ENCODE measurements at places on chromosomes 12 and 14.

GRCh38 chr12:84572196-84572595 lies 340.4 kb downstream of the SLC6A15 start:
- no peak for DNase-seq

DNA sequence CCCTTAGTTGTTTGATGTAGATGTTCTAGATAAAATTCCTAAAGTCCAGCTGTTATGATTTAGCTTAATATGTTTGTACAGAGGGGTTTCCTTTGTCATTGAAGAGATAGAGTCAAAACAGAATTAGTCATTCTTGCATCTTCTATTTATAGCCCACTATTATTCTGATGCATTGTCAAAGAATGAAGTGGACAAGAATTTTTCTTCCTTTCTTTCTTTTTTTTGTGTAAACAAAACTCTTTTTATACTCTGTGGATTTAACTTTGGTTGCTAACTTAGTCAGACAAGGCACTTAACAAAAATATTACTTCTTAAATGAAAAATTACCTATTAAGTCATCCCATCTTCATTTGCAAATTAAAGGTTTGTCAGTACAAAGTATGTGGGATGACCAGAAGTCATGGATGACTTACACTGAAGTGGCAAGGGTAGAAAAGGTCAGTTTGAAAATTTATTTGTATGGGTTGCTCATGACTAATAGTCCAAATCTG lies 215.6 kb upstream of the DDHD1 start:
- DNase-seq, result no peak

- no peak for DNase-seq
Measured at GRCh38 chr12:109580272-109580671, 6.7 kb downstream of the MVK start.

DNA sequence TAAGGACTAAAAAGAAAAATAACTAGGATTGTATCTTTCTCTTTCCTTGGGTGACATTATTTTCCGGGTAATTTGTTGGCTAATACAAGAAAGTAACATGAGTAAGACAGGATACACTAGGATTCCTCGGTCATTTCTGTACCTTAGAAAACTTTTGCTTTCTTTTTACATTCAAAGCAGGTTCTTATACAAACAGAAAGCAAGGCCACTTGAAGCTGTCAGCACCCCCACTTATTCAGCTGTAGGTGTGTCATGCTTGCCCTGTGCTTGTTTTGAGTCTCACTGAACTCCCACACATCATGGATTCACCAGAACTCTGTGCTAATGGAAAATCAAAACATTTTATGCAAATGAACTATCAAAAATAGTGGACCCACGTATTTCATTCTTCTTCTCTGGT lies 266.8 kb upstream of the CLEC14A start:
- no peak for DNase-seq

- DNase-seq, result no peak
Measured at GRCh38 chr14:68359022-68359836, 433.6 kb downstream of the ZFP36L1 start.

DNA sequence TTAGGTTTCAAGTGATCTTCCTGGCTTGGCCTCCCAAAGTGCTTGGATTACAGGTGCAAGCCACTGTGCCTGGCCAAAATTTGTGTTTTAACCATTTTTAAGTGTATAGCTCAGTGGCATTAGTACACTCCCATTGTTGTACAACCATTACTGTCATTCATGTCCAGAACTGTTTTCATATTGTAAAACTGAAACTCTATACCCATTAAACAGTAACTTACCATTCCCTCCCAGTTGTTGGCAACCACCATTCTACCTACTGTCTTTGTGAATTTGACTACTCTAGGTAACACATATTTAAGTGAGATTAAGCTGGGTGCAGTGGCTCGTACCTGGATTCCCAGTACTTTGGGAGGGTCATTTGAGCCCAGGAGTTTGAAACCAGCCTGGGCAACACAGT lies 67.3 kb upstream of the KCNH3 start:
- DNase-seq, result no peak

DNA sequence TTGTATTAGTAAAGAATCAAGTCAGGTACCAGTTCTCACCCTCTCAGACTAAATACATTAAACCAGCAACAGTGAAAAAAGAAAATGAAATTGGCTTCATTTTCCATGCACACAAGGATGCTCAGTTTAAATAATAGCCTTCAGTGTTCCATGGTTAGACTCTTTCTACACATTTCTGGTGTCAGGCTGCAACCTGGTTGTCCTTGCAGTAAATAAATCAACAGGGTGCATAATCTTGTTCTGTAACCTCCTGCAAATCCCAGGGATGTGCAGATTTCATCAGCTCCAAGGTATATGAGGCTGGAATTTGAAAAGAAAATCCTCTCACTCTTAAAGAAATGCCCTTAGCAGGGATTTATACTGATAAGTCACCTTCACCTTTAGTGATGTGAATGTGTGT lies 46.7 kb upstream of the BTG1 start:
- DNase-seq, result no peak

GRCh38 chr14:79734151-79734550 lies 477.2 kb downstream of the DIO2 start:
- DNase-seq, result no peak

DNA sequence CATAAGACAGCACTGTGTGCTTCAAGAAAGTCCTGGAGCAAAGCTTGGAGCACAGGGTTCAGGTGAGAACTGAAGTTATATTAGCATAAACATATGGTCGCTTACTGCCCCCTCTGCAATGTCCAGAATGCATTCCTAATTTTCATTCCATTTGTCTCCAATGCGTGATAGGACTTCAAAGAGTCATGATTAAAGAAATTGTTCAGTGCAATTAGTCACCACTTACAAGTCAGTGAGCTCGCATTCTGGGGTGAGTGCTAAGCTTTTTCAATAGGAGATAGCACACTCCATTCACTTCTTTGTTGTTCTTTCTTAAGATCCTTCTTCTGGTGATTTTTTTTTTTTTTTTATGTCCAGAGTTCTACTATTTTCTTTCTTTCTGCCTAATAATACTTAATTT lies 398.4 kb downstream of the SYT1 start:
- DNase-seq, result no peak

DNA sequence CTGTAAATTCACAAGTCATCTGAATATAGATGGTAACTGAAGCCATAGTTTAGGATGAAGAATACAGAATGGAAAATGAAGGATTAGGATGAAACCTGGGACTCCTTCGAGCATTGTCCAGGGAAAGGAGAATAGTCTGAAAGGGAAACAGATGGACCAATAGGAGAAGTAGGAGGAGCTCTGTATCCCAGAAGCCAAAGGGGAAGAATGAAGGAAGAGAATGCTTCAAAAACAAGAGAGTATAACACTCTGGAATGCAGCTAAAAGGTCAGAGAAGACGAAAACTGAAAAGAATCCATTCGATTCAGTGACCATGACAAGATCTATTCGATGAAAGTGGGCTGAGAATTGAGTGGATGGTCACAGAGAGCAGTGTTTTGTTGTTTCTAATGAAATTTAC lies 1.0 kb downstream of the GMFB start:
- no peak for DNase-seq

- DNase-seq, result peak; percentile 49
Measured at GRCh38 chr14:77033622-77034589, 5.4 kb upstream of the IRF2BPL start.

DNA sequence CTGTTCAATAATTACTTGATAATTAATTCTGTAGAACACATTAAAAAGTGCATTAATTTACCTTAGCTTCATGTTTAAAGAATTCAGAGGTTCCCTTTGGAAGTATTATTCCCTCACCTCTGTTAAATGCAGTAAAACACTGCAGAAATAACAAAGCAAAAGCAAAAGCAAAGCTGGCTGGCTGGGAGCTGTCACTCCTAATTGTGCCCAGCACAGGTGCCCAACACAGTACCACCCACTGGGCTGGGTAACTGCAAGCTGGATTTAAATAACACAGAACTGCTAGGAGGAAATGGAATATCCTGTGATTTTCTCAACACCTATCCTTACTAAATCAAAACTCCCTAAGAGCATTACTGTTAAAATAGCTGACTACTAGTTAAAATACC lies 72.6 kb downstream of the SLC2A13 start:
- DNase-seq, result no peak

DNA sequence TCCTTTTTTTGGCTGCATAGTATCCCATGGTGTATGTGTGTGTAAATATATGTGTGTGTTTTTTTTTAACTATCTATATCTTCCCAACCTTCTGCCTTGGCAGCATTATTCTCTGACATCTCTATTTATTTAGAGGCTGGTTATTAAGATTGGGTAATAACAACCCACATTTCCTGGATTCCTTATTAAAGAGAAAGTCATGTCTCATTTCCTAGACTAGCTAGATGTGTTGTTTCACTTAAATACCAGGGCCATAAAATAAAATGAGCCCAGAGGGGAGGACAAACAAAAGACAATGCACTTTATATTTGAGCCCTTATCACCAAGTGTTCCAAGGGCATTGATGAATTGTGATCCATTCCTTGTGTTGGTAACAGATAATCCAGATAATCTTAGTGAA lies 169.1 kb downstream of the SLC5A8 start:
- no peak for DNase-seq

GRCh38 chr12:3761116-3761735 lies 8.3 kb upstream of the CRACR2A start:
- DNase-seq, result no peak

- peak; percentile 7 for DNase-seq
Measured at GRCh38 chr14:31122098-31122611, 85.4 kb downstream of the HECTD1 start.

DNA sequence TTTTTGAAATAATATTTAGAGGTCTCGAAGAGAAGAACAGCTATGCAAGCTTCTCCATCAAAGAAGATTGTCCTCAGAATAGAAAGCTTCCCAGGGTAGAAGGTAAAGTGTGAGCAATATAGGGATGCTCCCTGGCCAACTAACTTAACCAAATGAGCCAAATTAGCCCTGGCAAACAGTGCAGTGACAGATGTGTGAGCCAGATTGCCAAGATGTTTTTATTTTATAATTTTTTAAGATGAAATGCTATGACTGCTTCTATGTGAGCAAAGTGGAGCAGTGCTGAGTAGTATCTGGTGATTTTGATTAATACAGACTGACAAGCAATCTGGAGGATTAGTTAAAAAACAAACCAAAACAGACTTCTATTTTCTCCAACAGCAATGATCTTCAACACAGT lies 202.1 kb downstream of the NOVA1 start:
- no peak for DNase-seq

DNA sequence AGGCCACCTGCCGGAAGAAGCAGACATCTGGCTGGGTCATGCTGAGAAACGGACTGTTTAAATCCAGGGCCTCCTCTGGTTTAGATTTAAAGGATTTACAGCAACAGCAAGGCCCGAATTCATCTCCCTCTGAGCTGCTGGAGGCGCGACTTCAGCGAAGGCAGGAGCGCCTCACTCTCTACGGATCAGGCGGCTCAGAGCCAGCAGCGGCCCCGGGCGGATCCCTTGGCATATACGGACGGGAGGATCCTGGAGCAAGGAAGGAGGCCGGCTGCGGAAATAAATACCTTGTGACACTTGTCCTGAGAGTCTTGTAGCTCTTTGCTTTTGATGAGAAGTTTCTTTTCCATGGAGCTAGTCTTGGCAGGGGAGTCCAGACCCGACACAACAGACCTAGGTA lies 92.4 kb downstream of the CIT start:
- no peak for DNase-seq

GRCh38 chr12:23540572-23540971 lies 408.9 kb downstream of the SOX5 start:
- no peak for DNase-seq

- DNase-seq, result no peak
Measured at GRCh38 chr12:44157359-44157758, 321.5 kb downstream of the TMEM117 start.

GRCh38 chr14:76337635-76338545 lies 38.0 kb upstream of the ESRRB start:
- DNase-seq, result no peak

DNA sequence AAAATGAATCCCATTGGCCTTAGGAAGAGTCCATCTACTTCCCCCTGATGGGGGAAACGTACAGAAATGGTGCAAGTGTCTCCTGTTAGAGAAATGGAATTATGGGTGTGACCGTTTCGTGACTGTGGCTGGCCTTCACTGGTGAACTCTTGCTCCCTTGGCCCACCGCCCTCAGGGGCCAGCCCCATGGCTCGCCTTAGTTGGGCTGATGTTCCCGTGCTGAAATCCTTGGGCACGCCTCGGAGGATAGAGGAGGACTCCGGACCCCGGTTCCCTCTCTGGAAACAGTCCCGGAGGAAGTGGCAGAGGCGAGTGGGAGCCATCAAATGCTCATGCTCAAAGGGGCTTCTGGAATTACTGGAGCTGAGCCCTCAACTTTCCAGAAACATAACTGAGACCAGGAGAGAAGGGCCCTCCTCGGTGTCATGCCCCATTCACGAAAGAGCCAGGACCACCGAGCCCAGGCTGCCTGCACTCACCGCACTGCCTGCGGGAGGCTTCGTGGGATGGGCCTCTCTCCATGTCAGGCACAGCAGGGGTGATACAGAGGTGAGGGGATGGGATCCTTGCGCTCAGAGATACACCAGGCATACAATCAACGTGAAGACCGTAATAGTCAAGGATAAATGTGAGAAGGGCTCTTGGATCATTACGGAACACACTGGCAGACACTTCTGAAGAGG lies 10.1 kb upstream of the CACNA2D4 start:
- no peak for DNase-seq

DNA sequence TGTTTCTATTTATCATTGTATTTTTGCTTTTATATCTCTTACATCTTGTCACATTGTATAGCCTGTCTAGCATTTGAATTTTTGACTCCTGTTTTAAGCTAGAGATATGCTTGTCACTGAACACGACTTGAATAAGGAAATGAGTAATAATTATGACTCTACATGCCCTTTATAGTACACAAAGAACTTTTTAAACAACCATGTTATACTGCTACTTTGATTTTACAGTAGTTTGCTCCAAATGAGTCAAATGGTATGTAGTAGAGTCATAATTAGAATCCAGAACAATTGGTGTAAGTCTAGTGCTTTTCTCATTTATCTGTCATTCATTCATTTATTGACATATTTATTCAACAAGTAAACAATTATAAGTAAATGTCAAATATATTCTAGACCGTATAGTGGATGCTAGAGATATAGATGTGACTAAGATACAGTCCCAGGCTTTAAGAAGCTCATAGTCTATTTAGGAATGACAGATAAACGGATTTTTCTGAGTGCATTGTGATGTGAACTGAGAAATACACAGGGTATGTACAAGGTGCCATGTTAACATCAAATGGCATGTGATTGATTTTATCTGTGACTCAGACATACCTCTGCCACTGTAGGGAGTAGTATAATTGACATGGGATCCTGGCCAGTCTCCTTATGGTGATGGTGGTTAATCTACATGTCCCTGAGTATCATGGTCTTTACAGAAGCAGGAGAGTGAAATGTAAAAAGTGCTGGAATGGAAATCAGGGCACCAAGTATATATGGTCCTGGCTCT lies 799.7 kb downstream of the DIO2 start:
- no peak for DNase-seq
